ENCODE measurements at places on chromosomes 5 and 9.

DNA sequence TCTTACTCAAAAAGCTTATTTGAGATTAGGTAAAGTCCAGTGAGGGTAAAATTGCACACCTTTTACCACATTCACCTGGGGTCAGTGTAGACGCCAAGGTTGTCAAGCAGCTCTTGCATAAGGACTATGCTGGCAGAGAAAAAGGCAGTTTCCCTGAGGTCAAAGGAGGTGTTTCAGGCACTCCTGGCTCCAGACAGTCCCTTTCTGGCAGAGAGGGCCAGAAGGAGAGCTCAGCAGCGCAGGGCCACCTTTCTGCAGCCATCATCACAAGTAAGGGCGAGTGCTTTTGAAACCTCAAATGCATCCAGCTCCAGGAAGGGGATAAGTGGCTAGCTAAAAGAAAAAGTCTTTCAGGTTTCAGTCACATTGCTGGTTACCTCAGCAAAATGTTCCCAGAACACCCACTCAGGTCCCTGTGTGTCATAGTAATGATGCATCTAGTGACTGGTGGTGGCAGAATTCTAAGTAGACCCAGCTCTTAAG is 16.7 kb upstream of the IL13 start:
- DNase-seq = peak; percentile 38

GRCh38 chr5:174752121-174752520 is 27.7 kb downstream of the MSX2 start:
- DNase-seq = no peak

DNA sequence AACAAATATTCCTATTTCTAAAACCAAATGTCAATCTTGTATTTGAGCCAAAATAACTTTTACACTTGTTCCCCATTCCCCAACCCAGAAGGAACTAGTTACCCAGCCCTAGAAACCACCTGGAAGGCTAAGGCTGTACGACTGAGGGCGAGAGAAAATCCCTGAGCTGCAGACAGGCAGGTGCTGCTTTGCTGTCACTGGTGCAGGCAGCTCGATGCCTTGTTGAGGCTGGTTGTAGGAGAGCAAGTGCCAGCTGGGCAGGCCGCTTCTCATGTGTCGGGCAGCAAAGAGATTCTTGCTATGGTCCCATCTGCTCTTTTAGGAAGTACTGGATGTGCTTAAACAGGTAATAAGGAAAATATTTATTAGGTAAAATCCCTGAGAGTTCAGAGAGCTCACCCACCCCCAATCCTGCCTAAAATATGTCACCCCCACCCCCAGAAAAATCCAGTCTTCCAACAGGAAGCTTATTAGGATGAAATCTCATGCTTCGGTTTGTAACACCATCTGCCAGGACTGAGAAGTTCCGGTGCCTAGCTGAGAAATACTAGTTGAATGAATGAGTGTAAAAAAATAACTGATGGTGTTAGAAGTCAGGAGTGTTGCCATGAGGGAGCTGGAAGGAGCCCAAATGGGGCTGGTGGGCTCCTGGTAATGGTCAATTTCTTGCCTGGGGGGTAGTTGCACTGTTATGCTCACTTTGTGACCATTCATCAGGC is 91.1 kb upstream of the DMRT1 start:
- DNase-seq = no peak

GRCh38 chr9:133610845-133611244 is 1.7 kb upstream of the FAM163B start:
- DNase-seq = no peak

DNA sequence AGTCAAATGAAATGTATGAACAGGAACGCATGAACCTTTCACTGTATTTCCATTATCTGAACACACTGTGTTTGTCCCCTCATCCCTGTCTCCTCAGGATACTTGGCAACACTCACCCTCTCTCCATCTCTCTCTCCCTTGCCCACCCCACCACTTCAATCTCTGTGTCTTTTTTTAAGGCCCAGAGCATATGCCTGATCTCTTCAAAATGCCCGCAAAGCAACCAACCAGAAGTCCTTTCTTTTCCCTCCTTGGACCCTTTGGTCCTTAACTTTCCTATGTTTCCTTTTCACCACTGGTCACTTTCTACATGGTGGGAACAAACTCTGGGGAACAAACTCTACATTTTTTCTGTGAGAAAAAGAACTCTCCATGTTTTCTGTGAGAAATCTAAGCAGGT is 3.2 kb upstream of the IRF1 start:
- no peak for DNase-seq
